ENCODE measurements at places on chromosomes 4 and X.
A peak's percentile ranks its signal among the peaks of the same experiment; 100 is the strongest.

GRCh38 chrX:27597508-27597907, 7.4 kb downstream of the DCAF8L2 start:
- no peak for DNase-seq

DNA sequence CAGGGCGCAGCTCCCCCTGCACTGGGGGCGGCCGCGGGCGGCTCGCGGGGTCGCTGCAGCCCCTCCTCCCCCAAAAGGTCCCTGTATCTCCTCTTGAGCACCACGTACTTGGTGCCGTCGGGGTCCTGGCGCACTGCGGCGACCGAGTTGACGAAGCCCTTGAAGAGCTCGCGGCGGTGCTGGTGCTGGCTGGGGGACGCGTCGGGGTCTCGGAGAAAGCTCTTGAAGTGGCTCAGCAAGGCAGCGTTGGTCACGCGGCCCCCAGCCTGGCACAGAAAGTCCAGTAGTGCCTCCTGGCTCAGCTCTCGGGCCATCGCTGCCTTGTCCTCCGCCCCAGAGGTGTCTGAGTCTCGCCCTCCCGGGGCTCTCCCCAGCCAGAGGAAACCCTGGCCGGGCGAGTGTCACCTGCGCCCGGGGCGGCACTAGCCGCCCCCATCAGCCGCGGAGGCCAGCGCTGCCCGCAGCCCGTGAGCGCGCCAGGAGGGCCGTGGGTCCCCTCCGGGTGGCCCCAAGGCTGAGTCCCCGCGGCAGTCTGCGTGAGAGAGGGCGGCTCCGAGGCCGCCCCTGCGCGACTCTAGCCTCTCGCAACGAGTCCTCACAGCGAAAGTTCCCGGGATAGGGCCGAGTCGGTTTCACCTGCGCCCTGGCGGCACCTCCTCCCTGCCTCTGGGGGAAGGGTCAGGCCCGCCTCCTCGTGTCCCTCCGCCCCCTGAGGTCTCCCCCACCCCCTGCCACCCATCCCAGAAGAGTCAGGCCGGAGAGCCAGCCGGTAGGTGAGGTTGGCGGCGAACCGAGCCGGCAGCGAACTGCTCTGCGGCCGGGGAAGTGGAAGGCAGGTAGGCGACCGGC, at the start of gene SOWAHB:
SOWAHB (minus strand) TSS at position 609 of the 849 bp plus-strand sequence; CDS start at position 314, 295 bp downstream.
- DNase-seq = peak; percentile 10

DNA sequence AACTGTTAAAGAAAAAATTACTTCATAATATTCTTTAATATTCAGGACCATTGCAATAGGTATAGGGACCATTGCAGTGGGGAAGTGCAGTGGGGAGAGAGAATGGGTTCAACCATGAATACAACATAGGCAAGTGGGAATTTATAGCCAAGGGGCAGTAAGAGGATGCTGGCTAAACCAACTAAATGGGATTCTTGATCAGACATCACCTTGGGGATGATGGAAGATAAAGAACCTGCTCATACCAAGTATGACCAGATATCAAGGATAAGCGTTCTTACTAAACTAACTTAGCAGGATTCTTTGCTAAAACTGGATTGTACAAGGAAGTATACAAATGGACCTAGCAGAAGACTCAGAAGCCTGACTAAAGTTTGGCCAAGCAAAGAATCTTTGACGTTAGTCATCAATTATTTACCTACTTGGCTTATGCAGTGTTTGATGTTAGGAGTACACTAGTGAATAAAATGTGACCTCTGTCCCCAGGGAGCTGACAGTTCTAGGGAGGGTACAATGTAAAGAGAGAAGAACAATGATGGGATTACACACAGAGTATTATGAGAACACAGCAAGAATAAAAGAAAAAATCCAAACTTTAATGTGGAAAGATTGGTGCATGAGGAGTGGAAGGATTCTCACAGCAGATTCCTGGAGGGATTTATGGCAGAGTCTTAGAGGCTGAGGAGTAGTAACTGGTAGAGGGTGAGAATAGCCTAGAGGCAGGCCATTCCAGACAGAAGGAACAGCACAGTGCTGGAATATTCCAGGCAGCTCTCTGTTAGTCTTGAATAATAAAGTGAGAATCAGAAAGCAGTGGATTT, 54.7 kb upstream of the MYOZ2 start:
- no peak for DNase-seq

DNA sequence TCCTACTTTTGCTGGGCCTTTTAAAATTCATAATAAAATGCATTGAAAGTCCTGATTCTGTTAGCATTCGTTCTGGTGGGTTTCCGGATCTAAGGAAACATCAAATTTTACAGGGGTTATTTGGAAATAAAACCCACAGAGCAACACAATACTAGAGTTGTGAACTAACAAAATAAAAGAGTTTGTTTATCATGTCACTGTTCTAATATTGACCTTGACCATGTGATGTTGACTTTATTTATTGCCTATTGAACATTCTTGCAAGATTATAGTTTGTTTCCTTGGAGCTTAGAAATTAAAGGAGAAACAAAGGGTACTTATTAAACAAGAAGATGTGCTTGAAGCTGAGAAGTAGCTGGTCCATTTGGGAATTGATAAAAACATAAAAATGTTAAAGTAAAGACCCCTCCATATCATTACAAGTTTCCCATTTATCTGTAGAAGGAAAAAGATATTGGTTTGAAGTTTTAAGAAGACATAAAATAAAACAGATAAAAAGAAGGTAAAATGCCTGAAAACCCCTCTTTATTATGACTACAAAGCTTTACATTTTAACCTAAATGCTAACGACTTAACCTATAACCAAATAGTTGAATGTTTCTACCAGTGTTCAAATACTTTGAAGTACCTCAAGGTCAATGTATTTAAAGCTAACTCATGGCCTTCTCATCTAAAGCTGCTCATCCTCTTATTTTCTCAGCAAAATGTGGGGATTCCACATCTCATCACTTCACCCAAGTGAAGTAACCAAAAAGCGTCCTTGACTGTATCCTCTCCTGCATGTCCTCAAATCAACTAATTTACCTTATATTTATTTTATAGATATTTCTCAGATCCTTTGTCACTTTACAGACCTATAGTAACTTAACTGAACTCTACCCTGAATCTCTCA, 179.6 kb downstream of the GASK1B start:
- DNase-seq = no peak

DNA sequence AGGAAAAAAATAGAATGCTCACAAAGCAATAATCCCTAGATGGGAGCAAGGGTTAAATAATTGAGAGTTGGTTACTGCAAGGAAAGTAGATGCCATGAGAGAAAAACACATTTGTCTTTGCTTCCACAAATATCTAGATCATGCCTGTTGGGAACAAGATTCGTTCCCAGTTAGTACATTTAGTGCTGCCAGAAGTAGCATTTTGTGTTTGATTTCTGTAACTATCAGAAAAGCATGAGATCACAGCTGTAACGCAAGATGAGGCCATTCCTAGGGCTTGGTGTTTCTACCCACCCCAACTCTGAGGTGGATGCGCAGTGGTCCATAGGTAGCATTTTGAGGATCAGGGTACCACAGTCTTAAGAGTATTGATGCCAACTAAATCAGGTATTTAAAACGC, 20.4 kb upstream of the PDK3 start:
- no peak for DNase-seq

DNA sequence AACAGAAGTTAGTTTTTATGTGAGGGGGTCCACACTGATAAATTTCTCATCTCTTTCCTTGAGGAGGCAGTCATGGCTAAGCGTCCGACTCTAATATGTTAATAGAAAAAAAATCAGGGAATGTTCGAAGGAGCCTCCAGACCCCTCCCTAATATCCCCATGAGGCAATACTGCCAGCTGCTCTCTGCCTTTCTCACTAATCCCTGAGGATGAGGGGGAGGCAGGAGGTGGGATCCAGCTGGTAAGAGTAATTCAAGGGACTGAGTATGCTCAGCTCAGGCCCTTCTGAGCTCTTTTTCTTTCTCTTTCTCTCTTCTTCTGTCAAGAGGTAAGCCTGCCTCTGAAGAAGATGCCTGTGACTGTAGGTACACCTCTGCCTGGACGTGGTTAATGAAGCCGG, 51.7 kb downstream of the PIR start:
- no peak for DNase-seq

GRCh38 chr4:3044870-3045819, 29.2 kb downstream of the HTT-AS start:
- no peak for DNase-seq

DNA sequence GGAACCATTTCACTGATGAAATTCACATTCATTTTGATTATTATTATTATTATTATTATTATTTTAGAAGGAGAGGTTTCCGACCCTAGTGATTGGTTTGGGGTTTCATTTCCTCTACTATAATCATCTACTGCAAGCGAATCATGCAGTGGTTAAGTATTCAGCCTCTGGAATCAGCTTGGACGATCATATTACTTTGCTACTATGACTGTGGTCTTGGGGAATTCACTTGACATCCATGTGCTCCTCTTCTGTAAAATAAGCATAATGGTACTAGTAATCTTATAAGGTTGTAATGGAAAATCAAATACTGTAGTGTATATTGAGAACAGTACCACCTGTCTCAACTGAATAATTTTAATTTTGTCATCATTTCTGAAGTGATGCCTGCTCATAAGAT, 132.1 kb upstream of the SLC4A4 start:
- DNase-seq = no peak

- DNase-seq = no peak
Observed at GRCh38 chrX:40544343-40545266, 36.2 kb upstream of the ATP6AP2 start.

- DNase-seq = no peak
Observed at GRCh38 chr4:102586002-102586643, 85.0 kb downstream of the NFKB1 start.

- DNase-seq = no peak
Observed at GRCh38 chr4:6236816-6237390, 32.7 kb upstream of the WFS1 start.

DNA sequence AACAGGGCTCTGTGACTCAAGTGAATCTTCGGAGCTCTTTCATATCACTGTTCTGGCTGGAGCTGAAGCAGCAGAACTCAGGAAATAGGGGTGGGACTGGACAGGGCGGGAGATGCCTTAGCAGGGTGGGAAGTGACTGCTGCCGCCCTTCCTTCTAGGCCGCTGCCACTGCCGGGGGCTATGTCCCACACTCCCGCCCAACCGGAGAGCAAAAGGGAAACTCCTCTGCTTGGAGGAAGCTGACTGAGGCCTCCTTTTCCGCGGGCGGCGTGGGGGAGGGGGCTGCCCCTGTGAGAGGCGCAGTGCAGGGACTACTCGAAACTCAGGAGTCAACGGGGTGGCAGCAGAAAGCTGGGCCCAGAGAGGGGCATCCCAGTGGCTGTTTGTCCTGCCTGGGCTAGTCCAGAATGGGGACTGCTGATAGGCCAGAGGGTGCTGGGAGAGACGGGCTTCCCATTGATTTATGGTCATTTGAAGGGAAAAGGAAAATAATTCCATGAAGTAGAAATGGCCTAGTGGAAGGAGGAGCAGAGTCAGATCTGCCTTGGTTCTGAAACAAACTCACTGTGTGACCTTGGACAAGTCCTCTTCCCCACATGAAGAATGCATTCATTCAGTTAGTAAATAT, 36.9 kb downstream of the STARD8 start:
- DNase-seq = no peak

DNA sequence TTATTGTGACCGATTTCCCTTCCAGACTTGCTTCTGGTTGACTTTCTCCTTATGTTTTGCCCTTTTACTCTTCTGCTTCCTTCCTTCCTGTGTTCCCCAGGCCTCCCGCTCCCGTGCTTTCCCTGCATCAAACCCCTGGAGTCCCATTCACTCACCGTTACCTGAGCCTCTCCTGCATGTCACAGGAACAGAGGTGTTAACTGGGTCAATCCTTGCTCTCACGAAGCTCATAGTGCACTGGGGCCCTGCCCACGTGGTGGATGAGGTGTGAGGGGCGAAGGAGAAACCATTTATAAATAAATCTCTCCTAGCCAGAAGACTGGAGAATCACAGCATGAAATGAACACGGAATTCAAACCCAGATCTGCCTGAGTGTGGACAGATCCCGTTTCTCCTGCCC, 83.1 kb upstream of the MSX1 start:
- DNase-seq = no peak

DNA sequence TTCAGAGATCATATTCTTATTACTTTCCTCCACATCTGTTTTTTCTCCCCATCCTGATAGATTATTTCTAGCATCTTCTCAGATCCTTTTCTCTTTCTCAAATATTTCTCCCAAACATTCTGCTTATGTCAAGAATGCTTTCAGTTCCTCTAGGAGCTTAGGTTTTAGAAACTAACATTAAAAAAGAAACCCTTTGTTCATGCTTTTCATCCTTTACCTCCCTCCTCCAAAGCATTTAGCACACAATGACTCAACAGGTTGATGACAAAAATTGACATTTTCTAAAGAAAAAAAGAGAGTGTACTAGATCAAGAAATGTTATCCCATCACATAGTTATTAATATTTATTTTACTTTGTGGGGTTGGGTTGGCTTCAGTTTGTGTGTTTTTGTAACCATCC, 16.5 kb upstream of the ALB start:
- no peak for DNase-seq

DNA sequence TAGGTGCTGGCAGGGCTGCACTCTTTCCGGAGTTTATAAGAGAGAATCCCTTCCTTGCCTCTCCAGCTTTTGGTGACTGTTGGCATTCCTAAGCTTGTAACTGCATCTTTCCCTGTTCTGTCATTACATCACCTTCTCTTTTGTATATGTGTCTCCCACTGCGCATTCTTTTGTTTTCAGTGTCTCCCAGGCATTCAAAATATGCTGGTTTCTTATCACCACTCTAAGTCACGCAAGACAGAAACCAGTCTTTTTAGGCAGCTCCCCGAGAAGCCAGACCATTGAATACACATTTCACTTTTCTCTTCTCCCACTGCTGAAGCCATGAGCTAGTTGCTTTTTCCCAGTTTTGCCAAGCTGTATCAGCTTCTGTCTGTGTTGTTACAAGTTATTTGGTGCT, 71.0 kb downstream of the LAS1L start:
- DNase-seq = no peak

DNA sequence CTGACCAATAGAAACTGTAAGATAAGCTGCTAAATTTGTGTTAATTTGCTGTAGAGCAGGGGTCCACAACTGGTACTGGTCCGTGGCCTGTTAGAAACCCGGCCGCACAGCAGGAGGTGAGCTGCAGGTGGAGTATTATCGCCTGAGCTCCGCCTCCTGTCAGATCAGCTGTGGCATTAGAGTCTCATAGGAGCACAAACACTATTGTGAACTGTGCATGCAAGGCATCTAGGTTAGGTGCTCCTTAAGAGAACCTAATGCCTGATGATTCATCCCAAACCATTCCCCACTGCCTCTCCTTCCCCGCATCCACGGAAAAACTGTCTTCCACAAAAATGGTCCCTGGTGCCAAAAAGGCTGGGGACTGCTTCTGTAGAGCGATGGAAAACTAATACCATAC, 19.7 kb downstream of the FBXW7 start:
- no peak for DNase-seq

DNA sequence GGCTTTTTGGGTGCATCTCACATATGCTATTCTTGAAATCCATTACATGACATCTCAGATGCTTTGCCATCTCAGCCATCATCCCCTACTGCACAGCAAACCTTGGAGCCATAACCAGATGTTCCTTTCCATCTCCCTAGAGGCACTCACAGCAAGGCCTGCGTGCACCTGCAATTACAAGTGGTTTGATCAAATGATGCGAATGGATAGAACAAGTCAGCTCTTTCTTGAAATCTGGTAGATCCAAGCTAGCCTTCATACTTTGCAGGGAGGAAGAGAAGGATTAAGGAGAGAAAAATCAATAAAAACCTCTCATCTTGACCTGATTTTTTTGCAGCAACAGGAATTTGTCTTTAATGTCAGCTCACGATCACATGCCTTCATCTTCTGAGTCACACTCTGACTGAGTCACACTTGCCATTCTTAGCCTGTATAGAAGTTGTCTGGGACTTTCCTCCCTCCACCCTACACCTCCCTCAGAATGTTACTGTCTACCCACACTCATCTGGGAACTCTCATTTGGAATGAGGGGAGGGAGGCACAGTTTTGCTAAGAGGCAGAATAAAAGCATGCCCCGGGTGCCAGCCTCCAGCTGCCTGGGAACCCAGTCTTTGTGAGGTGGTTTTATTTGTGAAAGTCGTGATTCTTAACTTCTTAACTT, 11.9 kb upstream of the TRIML1 start:
- no peak for DNase-seq
